ENCODE measurements at places on chromosomes 5 and 9. TPM values are rescaled to one million over a fixed set of nuclear protein-coding genes. Genes with fewer than 3 reads are reported as not detected.

The MARVELD2 gene
- total RNA-seq: 40.8 TPM

The PSD2 gene
- not detected for total RNA-seq

The EGFLAM gene
- not detected for total RNA-seq

DNA sequence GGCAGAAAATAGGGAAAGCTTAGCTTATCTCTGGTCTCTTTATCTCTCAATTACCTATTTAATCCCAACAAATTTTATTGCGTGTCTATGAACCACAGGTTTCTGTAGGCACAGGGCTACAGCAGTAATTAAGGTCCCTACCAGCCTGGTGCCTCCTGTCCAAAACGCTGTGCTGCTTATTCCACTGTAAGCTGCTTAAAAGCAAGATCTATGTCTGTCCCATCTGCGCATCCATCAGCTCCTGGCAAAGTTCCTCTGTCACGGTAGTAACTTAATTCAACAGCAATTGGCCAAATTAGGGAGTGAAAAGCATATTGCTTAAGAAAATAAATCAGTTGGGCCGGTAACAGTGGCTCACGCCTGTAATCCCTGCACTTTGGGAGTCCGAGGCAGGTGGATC is 235.8 kb upstream of the VLDLR start:
- H3K27me3 ChIP-seq: no peaks in the 10 kb centered on the region
- no peak overlapping the region for H3K27ac ChIP-seq
- no peaks in the 10 kb centered on the region for H3K36me3 ChIP-seq
- no peak for DNase-seq

DNA sequence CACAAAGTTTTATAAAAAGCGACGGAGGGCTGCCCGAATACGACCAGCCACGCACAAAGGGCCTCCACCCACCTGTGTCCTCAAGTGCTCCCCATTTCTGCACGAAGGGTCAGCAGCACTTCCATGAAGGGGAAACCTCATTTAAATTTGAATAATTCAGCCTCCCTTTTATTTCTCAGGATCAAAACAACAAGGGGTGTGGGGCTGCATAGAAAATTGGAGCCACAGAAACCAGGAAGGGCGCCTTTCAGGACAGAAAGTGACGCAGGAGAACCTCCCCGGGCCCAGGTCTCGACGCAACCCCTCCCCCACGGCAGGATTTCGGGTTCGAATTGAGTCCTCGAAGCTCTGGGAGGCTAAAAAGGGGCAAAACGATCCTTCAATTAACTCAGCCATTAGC is 2.1 kb downstream of the NRARP start:
- H3K4me1 ChIP-seq: peaks cover 19% of the 10 kb centered on the region
- no peaks in the 10 kb centered on the region for H3K36me3 ChIP-seq

- no peaks in the 10 kb centered on the region for H3K27me3 ChIP-seq
- no peak for DNase-seq
- no peak overlapping the region for H3K27ac ChIP-seq
- H3K4me3 ChIP-seq: no peak overlapping the region
Measured at GRCh38 chr9:89097219-89097618, 81.4 kb downstream of the SHC3 start.

DNA sequence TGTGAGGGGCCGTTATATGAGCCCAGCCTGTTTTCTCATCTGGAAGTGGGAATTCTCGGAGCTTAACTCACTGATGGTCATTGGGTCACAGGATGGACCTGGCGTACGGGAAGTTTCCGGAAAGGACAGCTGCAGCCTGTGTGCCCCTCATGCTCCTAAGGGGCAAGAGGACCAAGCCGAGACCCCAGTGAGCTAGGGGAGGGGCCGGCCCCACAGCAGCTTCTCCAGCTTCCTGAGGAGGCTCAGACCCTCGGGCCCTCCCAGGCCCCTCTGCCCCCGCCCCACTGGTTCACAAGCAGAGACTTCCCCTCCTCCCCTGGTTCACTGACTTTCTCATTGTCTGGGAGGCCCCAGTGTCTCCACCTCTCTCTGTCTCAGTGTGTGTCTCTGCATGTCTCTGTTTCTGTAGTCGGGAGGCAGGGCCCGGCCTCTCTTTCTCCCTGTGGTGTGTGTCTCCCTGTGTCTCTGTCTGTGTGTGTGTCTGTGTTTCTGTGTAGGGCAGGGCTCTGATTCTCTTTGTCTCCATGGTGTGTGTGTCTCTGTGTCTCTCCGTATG is 32.3 kb upstream of the FIBCD1 start:
- no peak overlapping the region for H3K4me3 ChIP-seq
- no peaks in the 10 kb centered on the region for H3K36me3 ChIP-seq
- peaks cover 32% of the 10 kb centered on the region for H3K27me3 ChIP-seq
- DNase-seq: no peak
- H3K4me1 ChIP-seq: no peaks in the 10 kb centered on the region
- H3K27ac ChIP-seq: no peak overlapping the region

GRCh38 chr5:110150199-110150598 is 460.5 kb downstream of the MAN2A1 start:
- no peak overlapping the region for H3K4me3 ChIP-seq
- no peaks in the 10 kb centered on the region for H3K36me3 ChIP-seq
- H3K27ac ChIP-seq: no peak overlapping the region
- no peaks in the 10 kb centered on the region for H3K4me1 ChIP-seq

- H3K4me3 ChIP-seq: no peak overlapping the region
- no peaks in the 10 kb centered on the region for H3K27me3 ChIP-seq
- H3K4me1 ChIP-seq: peaks cover 5% of the 10 kb centered on the region
Measured at GRCh38 chr9:88950341-88951154, 40.7 kb upstream of the S1PR3 start.

DNA sequence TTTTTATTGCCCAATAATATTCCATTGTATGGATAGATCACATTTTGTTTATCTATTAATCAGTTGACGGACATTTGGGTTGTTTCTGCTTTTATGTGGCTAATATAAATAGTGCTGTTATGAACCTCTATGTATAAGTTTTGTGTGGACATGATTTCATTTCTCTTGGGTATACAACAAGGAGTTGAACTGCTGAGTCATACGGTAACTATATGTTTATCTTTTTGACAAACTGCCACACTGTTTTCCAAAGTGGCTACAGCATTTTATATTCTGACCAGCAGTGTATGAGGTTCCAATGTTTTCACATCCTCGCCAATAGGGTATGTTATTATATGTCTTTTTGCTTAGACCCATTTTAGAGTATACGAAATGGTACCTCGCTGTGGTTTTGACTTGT is 264.3 kb downstream of the RFX3 start:
- H3K36me3 ChIP-seq: peaks cover 10% of the 10 kb centered on the region
- no peaks in the 10 kb centered on the region for H3K27me3 ChIP-seq
- H3K4me1 ChIP-seq: no peaks in the 10 kb centered on the region
- H3K27ac ChIP-seq: no peak overlapping the region

GRCh38 chr5:153445875-153446579 is 44.4 kb upstream of the GRIA1 start:
- no peaks in the 10 kb centered on the region for H3K27me3 ChIP-seq
- H3K4me1 ChIP-seq: no peaks in the 10 kb centered on the region
- no peak for DNase-seq

- H3K27me3 ChIP-seq: no peaks in the 10 kb centered on the region
- no peak overlapping the region for H3K4me3 ChIP-seq
- no peak for DNase-seq
- H3K36me3 ChIP-seq: no peaks in the 10 kb centered on the region
- peak overlapping the region; percentile 92 for H3K27ac ChIP-seq
- H3K4me1 ChIP-seq: peaks cover 45% of the 10 kb centered on the region
Measured at GRCh38 chr5:160693831-160694465, 158.1 kb downstream of the ATP10B start.

GRCh38 chr5:96745844-96746531 is 61.8 kb downstream of the ERAP1 start:
- H3K27ac ChIP-seq: peak overlapping the region; percentile 13
- H3K4me1 ChIP-seq: peaks cover 48% of the 10 kb centered on the region
- H3K36me3 ChIP-seq: no peaks in the 10 kb centered on the region
- no peaks in the 10 kb centered on the region for H3K27me3 ChIP-seq
- DNase-seq: no peak
- no peak overlapping the region for H3K4me3 ChIP-seq

DNA sequence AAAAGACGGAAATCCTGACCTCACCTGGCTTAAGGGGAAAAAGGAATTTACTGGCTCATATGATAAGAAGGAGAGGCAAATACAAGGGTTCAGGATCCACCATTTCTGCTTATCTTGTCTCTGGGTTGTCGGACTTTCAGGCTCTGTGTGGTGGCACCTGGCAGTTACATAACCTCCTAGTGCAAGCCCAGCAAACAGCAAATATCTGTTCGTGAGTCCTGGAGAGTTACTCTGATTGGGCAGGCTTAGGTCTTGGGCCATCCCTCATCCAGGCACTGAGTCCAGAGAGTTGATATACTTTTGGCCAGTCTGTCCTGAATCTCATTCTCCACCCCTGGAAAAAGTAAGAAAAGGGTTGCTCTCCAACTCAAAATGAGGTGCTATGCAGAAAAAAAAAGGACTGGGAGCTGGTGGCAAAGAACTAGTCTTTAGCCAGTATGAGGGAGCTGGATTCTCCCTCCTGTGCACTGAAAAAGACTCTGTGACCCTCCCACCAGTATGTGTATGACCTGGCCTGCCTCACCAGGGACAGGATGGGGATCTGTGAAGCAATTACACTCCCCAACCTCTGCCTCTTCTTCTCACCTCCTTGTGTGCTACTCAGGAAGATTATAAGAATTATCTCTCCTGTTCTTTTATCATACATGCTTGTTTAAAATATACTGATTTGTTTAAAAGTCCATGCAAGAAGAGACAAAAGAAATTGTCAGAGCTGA is 282.9 kb downstream of the ARHGAP26 start:
- H3K4me1 ChIP-seq: peaks cover 12% of the 10 kb centered on the region
- no peak overlapping the region for H3K4me3 ChIP-seq
- no peaks in the 10 kb centered on the region for H3K27me3 ChIP-seq
- no peak for DNase-seq
- no peaks in the 10 kb centered on the region for H3K36me3 ChIP-seq

DNA sequence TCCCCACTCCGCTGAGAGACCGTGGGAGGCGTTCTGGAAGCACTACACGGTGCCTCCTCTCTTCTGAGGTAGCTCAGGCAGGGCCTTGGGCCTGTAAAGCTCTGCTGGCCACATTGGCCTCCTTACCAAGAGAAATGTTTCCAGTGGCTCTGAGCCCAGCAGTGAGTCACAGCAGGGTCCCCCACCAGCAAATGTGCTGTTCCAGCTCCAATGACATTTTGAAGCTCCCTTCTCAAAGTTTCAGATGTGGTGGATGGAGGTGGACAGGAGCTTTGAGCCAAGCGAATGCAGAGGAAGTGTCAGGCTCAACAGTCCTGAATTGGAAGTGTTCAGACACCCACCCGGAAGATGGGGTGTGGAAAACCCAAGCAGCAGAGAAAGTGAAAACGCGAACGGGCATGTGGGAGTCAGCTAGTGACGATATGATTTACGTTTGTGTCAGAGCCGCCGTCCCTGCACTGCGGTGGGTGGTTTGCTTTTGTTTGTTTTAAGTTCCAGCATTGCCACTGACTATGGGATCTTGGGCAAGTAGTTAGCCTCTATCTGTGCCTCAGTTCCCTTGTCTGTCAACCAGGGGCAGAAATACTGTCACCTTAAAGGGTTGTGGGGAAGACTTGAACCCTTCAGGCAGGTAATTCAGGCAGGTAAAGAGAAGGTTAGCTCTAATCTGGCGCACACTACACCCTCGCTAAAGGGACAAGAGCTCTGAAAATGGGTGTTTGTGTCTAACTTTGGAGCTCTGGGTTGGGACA is 38.2 kb downstream of the C5orf15 start:
- H3K27ac ChIP-seq: no peak overlapping the region
- DNase-seq: peak; percentile 31
- no peaks in the 10 kb centered on the region for H3K4me1 ChIP-seq
- H3K27me3 ChIP-seq: no peaks in the 10 kb centered on the region

- H3K27me3 ChIP-seq: no peaks in the 10 kb centered on the region
- peak overlapping the region; percentile 82 for H3K27ac ChIP-seq
- H3K36me3 ChIP-seq: no peaks in the 10 kb centered on the region
- DNase-seq: no peak
Measured at GRCh38 chr9:131657456-131657855, 82.4 kb downstream of the RAPGEF1 start.

GRCh38 chr5:176515396-176515795 is 21.8 kb downstream of the RNF44 start:
- no peaks in the 10 kb centered on the region for H3K4me1 ChIP-seq
- no peak for DNase-seq
- H3K27me3 ChIP-seq: no peaks in the 10 kb centered on the region
- no peak overlapping the region for H3K27ac ChIP-seq

DNA sequence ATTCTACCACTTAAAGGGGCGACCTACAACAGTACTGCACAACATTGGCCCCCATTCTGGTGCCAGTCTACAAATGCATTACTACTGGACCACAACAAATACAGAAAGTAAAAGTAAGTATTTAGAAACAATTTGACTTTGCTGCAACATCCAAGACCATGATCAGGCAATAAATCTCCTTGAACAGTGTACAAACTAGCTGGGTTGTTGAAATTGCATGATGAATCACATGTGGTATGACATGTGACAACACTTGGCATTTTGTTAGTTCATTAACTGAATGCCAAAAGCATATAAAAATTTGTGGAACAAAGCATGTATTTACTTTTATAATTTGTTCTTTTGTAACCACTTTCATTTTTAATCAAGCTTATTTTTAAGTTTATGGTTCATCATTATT is 270.5 kb downstream of the NFIB start:
- DNase-seq: no peak
- no peaks in the 10 kb centered on the region for H3K36me3 ChIP-seq
- H3K27ac ChIP-seq: no peak overlapping the region
- no peak overlapping the region for H3K4me3 ChIP-seq
- H3K4me1 ChIP-seq: no peaks in the 10 kb centered on the region

DNA sequence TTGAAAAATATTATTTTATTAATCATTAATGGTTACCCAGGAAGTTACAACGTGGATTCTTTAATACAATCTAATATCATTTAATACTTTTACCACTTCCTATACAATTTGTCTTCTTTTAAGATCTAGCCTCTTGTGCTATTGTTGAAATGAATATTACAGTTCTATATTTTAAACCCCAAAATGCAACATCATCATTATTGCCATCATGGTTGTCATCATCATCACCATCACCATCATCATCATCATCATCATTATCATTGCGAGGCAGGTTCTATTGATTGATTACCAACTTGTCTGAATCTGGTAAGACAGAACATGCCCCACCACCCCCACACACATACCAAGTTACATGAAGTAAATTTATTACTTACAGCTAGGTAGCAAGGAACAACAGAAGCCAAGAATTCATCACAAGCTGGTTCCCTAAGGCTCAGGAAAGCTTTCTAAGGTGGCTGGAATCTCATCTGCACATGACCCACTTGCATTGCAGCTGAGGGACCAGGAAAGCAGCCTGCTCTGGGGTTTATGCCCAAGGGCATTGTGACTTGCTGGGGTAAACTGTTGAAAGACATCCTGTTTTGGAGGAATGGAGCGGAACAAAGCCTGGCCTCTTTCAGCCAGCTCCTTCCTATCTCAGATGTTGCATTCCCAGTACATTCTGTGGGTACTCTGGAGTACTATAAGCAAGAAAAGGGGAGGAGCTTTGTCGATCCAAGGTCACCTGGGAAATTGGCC is 418.1 kb downstream of the PRR16 start:
- no peaks in the 10 kb centered on the region for H3K36me3 ChIP-seq
- DNase-seq: no peak
- H3K27me3 ChIP-seq: no peaks in the 10 kb centered on the region
- H3K4me1 ChIP-seq: no peaks in the 10 kb centered on the region

- no peak overlapping the region for H3K4me3 ChIP-seq
- DNase-seq: no peak
- no peaks in the 10 kb centered on the region for H3K36me3 ChIP-seq
Measured at GRCh38 chr5:88092958-88093605, 175.6 kb downstream of the TMEM161B start.

All from transverse colon (tissue), 4 donors.